Stimulated activated CD4-positive, alpha-beta T cell treated with anti-CD3 and anti-CD28 coated beads, Interleukin-12 subunit alpha, Interleukin-12 subunit beta, amount 100 ng/mL, for 4 hours (primary cell): ENCODE measurements at places on chromosomes 2 and 18.

GRCh38 chr2:158099716-158100115 is 2.0 kb upstream of the UPP2 start:
- no peak for DNase-seq

DNA sequence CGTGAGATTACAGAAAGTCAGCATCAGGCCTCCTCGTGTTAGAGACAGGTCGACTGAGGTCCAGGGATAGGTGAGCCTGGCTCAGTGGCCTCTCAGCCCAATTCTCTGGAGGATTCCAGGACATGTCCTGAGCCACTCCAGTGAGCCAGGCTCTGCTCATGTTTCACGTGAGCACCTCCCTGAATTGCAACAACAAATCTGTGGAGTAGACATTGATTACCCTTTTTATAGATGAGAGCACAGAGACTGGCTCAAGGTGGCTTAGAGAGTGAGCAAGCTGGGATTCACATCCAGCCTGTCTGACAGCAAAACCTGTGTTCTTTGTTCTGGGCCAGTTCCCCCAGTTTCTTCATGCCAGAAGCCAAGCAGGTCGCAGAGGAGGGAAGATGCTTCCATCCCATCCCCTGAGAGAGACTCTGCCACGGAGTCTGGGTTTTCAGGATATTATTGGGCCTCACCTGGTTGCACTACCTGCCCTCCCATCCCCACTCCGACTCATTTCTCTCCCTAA is 46.4 kb downstream of the HS1BP3 start:
- no peak for DNase-seq

GRCh38 chr2:237691029-237691907 is 63.9 kb downstream of the LRRFIP1 start:
- peak; percentile 36 for DNase-seq

GRCh38 chr18:71405169-71405809 is 1116.4 kb downstream of the SOCS6 start:
- DNase-seq, result no peak

DNA sequence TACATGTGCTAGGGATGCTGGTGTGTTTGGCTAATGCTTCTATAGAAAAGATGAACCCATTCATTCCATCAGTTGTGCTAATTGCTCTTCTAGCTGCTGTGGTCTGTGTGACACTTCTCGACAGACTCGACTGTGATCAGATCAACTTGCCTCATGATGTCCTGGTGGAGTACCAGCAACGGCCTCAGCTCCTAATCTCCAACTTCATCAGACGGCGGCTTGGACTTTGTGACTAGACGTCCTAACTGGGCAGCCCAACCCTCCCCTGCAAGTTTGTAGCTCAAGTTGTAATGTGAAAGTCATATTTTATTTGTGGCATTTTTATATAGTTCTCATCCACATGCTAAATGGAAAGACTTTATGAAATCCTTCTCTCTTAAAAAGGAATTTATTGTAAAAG is 33.0 kb downstream of the UPP2 start:
- no peak for DNase-seq

- no peak for DNase-seq
Observed at GRCh38 chr2:29603341-29603740, 318.0 kb downstream of the ALK start.

- no peak for DNase-seq
Observed at GRCh38 chr2:735670-736218, 58.5 kb upstream of the TMEM18 start.

GRCh38 chr2:178194600-178195389 is 483 bp downstream of the OSBPL6 start:
- DNase-seq, result peak; percentile 11

DNA sequence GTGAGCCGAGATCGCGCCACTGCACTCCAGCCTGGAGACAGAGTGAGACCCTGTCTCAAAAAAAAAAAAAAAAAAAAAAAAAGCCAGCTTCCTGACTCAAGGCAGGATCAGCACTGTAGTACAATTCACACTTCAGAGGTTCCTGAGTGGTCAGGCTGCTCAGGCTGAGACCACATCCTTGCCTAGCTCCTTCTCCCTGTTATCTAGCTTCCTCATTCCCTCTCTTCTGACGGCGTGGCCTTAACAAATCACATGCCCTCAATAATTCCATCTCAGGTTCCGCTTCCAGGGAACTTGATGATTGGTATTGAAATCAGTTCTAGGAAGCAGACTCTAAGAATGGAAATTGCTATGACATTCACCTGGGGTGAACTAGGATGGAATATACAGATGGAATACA is 29.8 kb upstream of the KDM3A start:
- no peak for DNase-seq

GRCh38 chr2:126995621-126996377 is 97.1 kb downstream of the TEX51 start:
- no peak for DNase-seq

- DNase-seq, result peak; percentile 59
Observed at GRCh38 chr2:172465417-172466334, 38.3 kb downstream of the ITGA6 start.

DNA sequence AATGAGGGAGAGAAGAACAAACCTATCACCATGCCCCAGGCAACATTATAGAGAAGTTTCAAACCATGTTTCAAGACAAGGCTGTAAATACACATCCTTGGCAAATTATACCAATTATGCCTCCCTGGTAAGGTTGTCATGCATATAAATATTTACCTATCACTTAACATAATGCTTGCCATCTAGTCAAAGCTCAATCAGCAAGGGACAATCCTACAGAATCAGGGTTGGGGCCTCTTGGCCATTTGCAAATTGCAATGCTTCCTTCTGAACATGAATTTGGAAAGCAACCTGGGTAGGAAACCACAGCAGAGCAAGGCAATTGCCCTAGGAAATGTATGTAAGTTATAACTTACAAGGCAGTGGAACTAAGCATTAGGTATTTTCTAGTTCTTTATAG is 907.2 kb upstream of the CDH2 start:
- DNase-seq, result no peak

- no peak for DNase-seq
Observed at GRCh38 chr2:37619230-37619958, 52.0 kb downstream of the CDC42EP3 start.

DNA sequence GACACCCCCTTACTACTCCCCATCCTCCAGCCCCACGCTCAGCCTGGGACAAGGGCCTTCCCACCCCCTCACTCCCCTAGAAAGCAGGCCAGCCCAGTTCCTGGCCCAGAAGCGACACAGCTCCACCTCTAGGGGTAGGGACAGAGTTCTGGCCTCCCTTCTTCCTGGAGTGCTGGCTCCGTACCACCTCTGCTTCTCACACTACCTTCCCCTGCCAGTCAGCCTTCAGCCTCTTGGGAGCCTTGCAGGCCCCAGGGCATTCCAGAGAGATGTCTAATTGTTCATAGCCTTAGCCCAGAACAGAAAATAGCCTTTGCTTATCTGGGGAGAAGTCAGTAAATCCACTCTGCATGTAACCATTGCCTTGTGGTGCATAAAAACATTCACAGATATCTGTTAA is 13.1 kb upstream of the CATIP start:
- no peak for DNase-seq

DNA sequence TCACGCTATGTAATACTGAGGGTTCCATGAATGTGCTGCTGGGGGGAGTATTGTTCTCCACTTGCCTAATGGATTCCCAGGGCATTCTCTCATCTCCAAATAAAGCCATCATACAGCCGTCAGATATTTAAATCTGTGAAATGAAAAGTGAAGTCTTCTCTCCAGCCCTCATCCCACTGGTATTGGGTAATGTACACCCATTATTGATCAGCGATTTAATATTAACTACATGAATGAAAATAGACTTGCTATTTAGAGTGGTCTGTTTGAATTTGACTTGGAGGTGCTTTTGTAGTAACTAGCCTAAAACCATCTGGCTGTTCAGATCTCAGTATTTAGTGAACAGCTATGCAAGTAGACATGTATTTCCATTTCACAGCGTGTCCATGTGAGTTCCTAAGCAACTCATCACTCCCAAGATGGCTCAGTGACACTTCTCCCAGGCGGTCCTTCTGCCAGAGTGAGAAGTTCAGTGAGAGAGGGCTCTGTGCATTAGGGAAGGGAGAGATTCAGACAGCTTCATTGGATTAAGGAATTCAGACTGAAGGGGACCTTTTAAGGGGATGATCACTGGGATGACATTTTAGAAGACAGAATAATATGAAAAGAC is 140.7 kb downstream of the WDSUB1 start:
- no peak for DNase-seq

DNA sequence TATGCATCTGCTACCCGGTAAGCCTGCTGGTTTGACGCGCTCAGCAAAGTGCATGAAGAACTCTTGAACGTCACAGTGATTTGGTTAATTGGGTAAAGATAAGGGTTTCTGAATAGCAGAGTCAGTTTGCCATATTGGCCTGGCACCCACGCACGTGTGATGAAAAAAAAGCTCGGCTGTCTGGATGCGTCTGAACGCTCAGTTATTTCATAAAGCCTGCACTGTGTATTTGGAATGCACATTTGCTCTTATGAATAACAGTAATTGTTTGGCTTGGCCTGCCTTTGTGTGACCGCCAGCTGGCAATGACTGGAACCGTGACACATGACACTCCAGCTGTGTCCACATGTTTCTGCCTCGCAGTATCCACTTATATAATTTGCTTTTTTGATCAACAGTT is 129.2 kb upstream of the MEIS1 start:
- no peak for DNase-seq

GRCh38 chr2:231523451-231524285 is 6.6 kb downstream of the NMUR1 start:
- DNase-seq, result no peak

- no peak for DNase-seq
Observed at GRCh38 chr2:166127217-166128155, at the start of gene SCN1A. TSS of gene SCN1A (minus strand) at chr2:166128020. CDS start at chr2:166073621, 54,399 bp downstream.

DNA sequence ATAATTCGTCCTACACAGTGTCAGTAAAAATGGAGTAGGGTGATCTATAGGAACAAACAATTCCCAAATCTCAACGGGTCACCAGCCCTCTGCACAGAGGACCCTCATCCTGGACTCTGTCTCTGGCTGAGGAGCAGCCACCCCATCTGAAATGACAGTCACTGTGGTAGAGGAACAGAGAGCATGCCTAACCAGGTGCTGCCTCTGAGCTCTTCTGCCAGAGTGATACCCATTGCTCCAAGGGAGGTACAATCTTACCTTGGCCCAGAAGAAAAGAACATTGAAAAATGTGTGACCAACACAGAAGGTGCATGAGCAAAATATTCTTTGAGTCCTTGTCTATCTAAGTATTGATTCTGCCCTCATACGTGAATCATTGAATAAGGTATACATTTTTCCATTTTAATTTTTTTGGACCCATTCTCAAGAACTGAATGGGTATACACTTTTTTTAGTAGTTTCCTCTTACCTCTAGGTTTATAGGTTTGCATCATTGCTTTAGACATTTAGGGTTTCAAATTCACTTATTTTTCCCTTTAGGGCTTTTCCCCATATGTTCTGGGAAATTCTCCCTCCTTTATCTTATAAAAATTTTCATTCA is 8.7 kb downstream of the SP140 start:
- DNase-seq, result no peak
